HCT116 (cell line): ENCODE measurements at places on chromosomes 11 and 22.

DNA sequence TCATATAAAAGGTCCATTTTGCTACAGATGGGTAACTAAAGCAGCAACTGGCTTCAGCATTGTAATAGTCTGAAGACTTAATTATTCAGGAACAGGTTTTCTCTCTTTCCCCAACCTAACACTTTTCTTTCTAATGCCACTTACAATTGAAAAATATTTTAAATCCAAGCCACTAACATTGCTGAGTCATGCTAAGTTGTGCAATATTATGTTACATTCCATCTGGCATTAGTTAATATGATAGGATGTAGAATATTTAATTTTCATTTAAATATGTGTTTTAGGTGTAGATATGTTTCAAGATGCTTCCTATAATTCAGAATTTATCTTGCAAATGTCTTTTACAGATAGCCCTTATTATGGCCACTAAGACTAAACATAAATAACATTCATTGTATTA is 98.6 kb downstream of the KIF18A start:
- no peak overlapping the region for H3K4me3 ChIP-seq
- H3K27ac ChIP-seq = no peak overlapping the region
- no peaks in the 10 kb centered on the region for H3K27me3 ChIP-seq
- H3K4me1 ChIP-seq = peaks cover 7% of the 10 kb centered on the region; the same call in 1 of the 2 replicates

DNA sequence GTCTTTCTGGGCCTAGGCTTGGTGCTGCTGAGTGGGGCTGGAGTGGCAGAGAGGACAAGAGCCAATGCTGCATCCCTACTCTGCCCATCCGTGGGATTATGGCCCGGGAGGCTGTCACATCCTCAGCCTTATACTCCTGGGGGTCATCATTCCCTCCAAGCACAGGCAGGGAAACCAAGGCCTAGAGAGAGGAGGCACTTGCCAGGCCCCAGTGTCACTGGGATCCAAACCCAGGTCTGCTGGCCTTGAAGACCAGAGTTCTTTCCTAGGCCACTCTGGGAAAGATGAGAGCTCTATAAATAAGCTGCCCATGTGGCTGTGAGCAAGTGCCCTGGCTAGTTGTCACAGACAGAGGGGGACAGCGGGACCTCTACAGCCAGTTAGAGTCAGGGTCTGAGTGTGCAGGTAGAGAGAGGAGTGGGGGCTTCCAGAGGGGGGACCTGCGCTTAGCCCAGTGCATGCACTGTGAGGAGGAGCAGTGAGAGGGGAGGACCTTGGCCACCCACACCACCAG is 4.8 kb downstream of the RELT start:
- H3K27ac ChIP-seq = no peak overlapping the region
- peaks cover 7% of the 10 kb centered on the region; the same call in 1 of the 2 replicates for H3K4me1 ChIP-seq
- no peak for DNase-seq
- no peak overlapping the region for H3K4me3 ChIP-seq
- H3K36me3 ChIP-seq = peaks cover 10% of the 10 kb centered on the region; the same call in 1 of the 2 replicates

- no peaks in the 10 kb centered on the region for H3K27me3 ChIP-seq
- H3K4me3 ChIP-seq = no peak overlapping the region
- no peaks in the 10 kb centered on the region for H3K4me1 ChIP-seq
- H3K27ac ChIP-seq = no peak overlapping the region
Measured at GRCh38 chr11:111785886-111786412, 19.8 kb upstream of the PPP2R1B start.

DNA sequence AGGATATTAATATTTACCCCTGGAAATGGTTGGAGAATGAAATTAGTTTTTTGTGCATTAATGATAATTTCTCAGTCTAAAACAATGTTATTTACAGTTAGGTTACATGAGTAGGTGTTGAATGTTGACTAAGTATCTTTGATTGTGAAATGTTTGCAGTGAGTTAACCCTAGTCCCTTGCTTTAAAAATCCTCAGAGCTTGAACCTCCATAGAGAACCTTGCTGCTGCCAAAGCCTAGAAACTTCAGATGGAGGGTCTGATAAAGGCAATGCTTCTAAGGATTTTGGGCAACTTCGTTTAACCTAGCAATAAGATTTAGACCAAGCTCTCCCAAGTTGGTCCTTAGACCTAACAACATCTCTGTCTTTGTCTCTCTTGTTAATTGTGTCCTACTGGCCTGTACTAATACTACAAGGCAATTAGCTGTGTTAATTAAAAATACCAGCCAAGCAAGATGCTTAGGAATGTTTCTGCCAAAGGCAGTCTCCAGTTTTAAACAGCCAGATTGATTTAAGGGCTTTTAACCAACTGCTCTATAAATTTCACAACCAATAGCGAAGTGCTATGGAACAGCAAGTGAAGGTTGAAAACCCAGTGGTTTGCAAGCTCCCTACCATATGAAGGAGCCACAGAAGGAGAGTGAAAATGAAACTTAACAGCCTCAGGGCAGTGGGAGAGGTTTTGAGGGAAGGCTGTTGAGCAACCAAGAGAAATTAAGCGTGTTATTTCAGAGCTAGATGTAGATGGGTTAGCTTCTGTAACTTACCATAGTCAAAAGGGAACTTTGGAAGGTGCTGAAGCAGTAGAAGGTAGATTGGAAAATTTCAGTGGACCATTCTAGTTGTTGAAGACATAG is 295.9 kb upstream of the ANO5 start:
- no peak for DNase-seq
- no peak overlapping the region for H3K27ac ChIP-seq
- H3K27me3 ChIP-seq = no peaks in the 10 kb centered on the region
- H3K36me3 ChIP-seq = no peaks in the 10 kb centered on the region
- no peak overlapping the region for H3K4me3 ChIP-seq
- H3K4me1 ChIP-seq = no peaks in the 10 kb centered on the region

DNA sequence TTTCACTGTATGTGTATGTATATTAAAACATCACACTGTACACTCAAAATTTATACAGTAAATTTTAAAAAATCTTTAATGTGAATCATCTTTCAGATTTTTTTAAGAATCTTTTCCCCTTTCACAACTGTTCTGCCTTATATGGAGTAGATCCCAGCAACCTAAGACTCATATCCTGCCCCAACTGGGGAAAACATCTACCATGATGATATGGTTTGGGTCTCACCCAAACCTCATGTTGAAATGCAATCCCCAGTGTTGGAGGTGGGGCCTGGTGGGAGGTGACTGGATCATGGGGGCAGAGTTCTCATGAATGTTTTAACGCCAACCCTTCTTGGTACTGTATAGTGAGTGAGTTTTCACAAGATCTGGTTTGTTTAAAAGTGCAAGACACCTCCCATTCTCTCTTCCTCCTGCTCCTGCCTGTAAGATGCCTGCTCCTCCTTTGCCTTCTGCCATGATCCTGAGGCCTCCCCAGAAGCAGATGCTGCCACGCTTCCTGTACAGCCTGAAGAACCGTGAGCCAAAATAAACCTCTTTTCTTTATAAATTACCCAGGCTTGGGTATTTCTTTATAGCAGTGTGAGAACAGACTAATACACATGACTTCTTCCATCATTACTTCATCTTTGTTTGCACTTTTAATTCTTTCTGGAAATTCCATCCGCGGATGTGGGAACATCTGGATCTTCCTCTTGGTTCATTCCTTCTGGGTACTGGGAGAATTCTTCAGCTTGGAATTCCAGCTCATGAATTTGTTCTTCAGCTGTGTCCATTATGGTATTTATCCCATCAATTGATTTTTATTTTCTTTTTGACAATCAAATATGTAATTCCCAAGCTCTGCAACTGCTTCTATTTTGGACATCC is 36.9 kb downstream of the LINC01488 start:
- H3K27me3 ChIP-seq = no peaks in the 10 kb centered on the region
- DNase-seq = no peak
- no peaks in the 10 kb centered on the region for H3K36me3 ChIP-seq
- no peak overlapping the region for H3K27ac ChIP-seq
- no peak overlapping the region for H3K4me3 ChIP-seq
- no peaks in the 10 kb centered on the region for H3K4me1 ChIP-seq

GRCh38 chr11:98565311-98565710 is 455.4 kb upstream of the CNTN5 start:
- DNase-seq = no peak
- H3K36me3 ChIP-seq = no peaks in the 10 kb centered on the region
- H3K4me1 ChIP-seq = no peaks in the 10 kb centered on the region

DNA sequence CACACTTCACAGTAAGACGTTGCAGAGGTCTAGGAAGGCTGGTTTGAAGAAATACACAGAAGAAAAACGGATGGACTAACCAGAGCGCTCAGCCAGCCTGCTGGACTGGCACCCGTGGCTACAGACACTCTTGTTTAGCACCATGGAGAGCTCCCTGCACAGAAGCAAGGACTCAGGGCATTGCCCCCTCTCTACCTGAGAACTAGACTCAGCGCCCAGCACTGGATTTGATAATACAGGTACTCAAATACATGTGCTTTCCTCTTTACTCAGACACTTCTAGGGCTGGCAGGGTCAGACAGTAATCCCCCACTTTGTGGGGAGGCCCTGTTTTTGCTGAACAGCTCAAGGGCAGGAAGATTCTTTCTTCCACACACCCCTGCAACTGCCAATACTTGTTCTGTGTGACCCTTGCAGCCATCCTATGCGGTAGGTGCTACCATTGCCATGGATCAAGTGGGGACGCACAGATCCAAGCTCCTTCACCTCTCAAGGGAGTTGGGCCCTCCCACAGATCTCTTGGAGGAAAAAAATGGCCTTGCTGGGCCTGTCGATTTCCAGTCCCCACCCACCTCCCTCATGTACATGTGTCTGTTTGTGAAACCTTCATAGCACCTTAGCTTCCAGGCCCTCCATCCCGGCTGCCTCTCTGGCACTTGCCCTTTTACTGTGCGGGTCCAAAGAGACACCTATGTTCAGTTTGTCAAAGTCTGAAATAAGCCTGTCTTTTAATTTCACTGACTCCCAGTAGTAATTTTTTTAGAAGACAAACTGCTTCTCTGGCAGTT is 5.1 kb upstream of the P2RX6 start:
- H3K27ac ChIP-seq = no peak overlapping the region
- H3K27me3 ChIP-seq = no peaks in the 10 kb centered on the region
- no peak overlapping the region for H3K4me3 ChIP-seq

DNA sequence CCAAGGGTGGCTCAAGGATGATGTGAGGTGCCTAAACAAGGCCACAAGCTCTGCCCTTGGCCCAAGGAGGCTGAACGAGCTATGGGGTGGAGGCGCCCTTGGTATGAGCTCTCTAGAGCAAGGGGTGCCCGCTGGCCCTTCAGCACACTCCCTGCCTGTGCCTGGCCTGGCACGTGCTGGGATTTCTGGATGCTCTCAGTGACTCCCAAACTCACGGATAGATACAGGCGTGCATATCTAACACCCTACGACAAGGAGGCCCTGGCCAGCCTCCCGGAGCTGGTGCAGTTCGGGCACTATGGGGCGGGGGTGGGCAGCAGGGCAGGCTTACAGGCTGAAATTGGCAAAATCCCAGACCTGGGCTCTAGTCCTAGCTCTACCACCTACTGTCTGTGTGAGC is 30.6 kb downstream of the SCUBE1 start:
- no peaks in the 10 kb centered on the region for H3K36me3 ChIP-seq
- DNase-seq = no peak
- no peak overlapping the region for H3K27ac ChIP-seq
- H3K4me3 ChIP-seq = no peak overlapping the region
- H3K27me3 ChIP-seq = 0 out of 2 replicates have a peak, but pooled peaks cover 3% of the 10 kb centered on the region

DNA sequence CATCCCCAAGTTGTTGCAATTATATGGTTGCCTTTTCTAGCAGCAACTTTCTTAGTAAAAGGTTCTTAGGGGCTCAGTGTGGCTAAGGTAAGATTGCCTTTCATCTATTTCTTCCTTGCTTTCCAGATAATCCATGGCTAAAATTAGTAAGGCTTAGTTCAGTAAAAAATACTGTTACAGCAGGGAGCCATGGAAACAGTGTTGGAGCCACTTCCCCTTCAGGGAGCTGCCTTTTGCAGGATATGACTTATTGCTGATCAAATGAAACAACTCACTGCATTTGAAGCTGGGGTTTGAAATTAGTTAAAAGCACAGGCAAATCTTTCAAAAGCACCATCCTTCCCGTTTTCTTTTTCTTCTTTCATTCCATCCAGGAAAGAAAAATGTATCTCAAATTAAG is 184.3 kb downstream of the C11orf87 start:
- H3K4me3 ChIP-seq = no peak overlapping the region
- H3K27ac ChIP-seq = no peak overlapping the region

- H3K4me3 ChIP-seq = no peak overlapping the region
- DNase-seq = no peak
- H3K27ac ChIP-seq = no peak overlapping the region
- H3K27me3 ChIP-seq = no peaks in the 10 kb centered on the region
- H3K4me1 ChIP-seq = no peaks in the 10 kb centered on the region
Measured at GRCh38 chr11:87425391-87425790, 387.7 kb downstream of the TMEM135 start.

DNA sequence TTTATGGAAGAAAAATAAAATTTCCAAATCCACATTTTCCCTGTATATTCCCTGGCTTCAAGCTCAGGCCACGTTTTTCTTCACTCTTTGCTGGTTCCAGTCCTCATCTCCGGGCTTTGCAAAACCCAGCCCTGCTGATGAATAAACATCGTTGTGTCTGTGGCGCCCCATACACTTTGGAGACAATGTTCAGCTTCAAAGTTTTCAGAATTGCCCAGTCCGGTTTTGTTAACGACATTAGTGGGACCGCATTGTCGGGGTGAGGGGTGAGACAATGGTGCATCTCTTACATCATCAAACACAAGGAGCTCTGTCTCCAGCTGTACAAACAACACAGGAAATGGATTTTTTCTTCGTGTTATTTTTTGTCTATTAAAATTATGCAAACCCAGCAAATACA is 53.4 kb upstream of the HTATIP2 start:
- no peaks in the 10 kb centered on the region for H3K4me1 ChIP-seq
- no peak for DNase-seq
- peaks cover 21% of the 10 kb centered on the region for H3K27me3 ChIP-seq

GRCh38 chr11:67484847-67485311 is 2.1 kb downstream of the AIP start:
- no peaks in the 10 kb centered on the region for H3K36me3 ChIP-seq
- no peak for DNase-seq
- H3K4me1 ChIP-seq = peaks cover 28% of the 10 kb centered on the region
- no peak overlapping the region for H3K4me3 ChIP-seq

GRCh38 chr11:7564803-7565202 is 51.0 kb downstream of the PPFIBP2 start:
- no peak overlapping the region for H3K27ac ChIP-seq
- no peak for DNase-seq
- H3K36me3 ChIP-seq = no peaks in the 10 kb centered on the region
- no peaks in the 10 kb centered on the region for H3K27me3 ChIP-seq

GRCh38 chr22:20185750-20186149 is 34.9 kb upstream of the CCDC188 start:
- H3K27ac ChIP-seq = no peak overlapping the region
- no peak overlapping the region for H3K4me3 ChIP-seq
- H3K36me3 ChIP-seq = no peaks in the 10 kb centered on the region

DNA sequence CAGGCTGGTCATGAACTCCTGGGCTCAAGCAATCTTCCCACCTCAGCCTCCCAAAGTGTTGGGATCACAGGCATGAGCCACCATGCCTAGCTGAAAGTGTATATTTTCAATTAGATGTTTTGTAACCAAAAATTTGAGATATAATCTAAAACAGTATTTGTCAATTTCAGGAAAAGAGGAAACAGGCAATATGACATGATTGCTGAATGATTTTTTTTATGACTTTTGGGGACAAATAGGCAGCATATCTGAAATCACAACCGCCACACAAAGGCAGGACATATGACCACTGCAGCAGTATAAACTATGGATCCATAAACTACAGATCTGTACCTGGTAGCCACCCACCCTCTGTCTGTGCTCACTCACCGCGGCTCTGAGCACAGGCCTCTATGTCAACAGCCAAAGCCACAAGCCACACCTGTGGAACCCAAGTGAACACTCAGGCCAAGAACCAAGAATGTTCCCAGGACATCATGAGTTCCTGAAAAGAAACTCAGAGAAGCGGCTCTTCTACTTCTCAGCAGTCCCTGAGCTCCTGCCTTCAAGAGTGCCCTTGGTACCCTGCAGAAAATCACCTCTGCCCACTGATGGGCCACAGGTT is 22.5 kb downstream of the PISD start:
- no peaks in the 10 kb centered on the region for H3K36me3 ChIP-seq
- no peak overlapping the region for H3K27ac ChIP-seq
- no peaks in the 10 kb centered on the region for H3K27me3 ChIP-seq
